ENCODE measurements at places on chromosomes 4 and X. TPM values are rescaled to one million over a fixed set of nuclear protein-coding genes. Genes with fewer than 3 reads are reported as not detected.
A peak's percentile ranks its signal among the peaks of the same experiment; 100 is the strongest.

Gene SPANXN3
- not detected for polyA plus RNA-seq

Gene DCAF12L1
- polyA plus RNA-seq = not detected

Gene RBM46
- not detected for polyA plus RNA-seq

Gene PNCK
- not detected for polyA plus RNA-seq

DNA sequence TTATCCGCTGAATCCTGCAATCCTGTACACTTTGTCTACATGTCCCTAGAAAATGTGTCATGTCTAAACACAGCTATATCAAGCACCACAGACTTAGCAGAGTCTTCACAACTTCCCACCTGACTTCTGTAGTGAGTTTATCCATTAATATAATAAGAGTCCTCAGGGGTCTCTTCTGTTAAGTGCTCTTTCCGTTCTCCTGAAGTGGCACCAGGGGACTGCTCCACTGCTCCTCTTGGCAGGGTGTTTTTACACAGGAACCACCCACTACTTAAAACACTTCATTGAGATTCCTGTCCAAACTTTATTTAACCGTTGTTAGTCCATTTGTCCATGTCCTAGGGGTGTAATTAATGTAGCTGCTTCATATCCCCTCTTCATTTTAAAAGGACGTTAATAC, 1000.4 kb downstream of the STPG2 start:
- DNase-seq = no peak

DNA sequence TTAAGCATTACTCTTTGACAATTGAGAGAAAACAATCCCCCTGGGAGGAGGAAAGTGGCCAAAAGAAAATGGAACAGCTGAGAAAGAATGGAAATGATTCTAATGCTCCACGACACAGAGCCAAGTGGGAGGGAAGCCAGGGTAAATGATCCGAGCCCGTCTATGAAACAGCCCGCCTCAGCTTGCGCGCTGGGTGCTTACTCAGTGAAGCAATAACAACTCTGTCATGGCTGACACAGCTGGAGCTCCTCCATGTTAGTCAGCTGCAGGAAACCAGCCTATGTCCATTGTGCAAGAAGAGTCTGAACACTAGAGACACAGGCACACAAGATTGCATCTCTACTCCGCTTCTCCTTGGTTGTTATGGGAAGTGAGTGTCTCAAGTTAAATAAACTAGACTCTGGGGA, 19.3 kb downstream of the NOA1 start:
- no peak for DNase-seq

DNA sequence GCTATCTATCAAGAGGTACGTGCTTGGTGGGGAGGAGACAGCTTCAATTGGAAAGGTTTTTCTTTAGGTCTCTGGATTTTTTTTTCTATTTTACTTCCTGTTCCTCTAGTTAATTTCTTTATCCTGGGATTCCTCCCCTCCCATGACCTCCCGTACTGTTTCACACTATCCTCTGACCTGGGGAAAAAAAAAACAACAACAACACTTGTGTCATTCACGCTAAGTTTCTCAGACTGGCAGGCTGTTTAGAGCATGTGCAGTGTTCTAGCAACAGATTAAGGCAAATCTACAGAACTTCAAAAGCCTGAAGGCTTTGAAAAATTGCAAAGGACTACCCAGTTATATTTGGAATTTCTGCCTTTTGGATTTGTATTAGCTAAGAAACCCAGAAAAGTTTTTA, 358.4 kb downstream of the ARHGAP24 start:
- DNase-seq = no peak

GRCh38 chrX:97898798-97899197, 1015.1 kb downstream of the RPA4 start:
- DNase-seq = no peak

- no peak for DNase-seq
Measured at GRCh38 chrX:38004046-38004445, 2.3 kb upstream of the SYTL5 start.

- DNase-seq = no peak
Measured at GRCh38 chrX:110320381-110320987, 2.6 kb upstream of the AMMECR1 start.

GRCh38 chrX:9708923-9709553, 56.6 kb downstream of the GPR143 start:
- DNase-seq = peak; percentile 80
